ENCODE measurements at places on chromosomes 2 and 18. TPM values are rescaled to one million over a fixed set of nuclear protein-coding genes. Genes with fewer than 3 reads are reported as not detected.

- no peak for DNase-seq
These were observed 64.7 kb downstream of the EMILIN2 start for GRCh38 chr18:2911533-2911932.

DNA sequence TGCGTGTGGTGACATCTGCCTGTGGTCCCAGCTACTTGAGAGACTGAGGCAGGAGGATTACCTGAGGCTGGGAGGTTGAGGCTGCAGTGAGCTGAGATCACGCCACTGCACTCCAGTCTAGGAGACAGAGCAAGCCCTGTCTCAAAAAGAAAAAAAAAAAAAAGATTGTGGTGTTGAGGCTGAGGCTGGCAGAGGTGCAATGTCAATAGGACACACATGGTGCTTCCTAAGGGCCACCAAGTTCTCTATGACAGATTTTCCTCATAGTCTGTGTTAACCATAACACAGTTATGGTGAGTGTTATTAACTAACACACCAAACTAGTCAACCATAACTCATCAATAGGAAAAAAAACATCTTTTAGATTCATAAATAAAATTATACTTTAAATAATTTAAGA lies 494.4 kb downstream of the TMX3 start:
- no peak for DNase-seq

GRCh38 chr2:15761056-15761455 lies 169.4 kb downstream of the DDX1 start:
- DNase-seq, result no peak

- no peak for DNase-seq
These were observed 57.1 kb downstream of the PXDN start for GRCh38 chr2:1687254-1687653.

GRCh38 chr18:79612291-79613108 lies 67.1 kb upstream of the CTDP1 start:
- no peak for DNase-seq

DNA sequence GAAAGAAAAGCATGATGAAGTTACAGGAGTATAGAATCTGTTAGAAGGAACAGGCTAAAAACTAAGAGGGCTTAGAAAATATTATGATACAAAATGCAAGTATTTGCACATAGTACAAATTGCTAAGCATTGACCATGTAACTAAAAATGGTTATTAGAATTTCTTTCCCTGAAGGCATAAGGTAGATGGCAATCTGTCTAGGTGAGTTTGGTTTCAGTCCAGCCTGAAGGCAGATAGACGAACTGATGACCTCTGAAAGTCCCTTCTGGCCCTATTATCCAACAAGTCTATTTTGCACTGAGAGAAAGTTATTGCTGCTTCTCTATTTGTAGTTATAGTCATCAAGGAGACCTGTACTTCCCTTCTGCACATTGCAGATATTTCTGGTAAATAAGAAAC lies 663.5 kb downstream of the LRP1B start:
- DNase-seq, result no peak

DNA sequence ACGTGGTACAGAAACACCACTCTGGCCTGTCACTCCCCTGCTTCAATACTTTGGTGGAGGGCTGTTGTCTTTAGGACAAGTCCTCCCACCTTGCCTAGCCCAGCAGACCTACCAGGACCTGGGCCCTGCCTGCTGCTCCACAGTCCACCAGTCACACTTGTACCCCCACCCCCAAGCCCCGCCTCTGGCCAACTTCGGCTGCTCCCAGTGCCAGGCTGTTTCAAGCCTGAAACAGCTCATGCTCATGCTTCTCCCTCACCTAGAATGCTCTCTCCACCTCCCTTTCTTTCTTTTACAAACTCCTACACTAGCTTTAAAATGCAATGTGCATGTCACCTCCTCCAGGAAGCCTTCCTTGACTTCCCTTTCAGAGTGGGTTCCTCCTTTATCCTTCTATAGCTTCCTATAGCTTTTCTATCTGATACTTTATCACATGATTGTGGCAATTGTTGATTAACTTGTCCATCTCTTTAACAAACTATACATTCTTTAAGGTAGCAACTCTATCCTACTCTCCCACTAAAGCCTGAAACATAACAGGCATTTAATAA lies 4.8 kb upstream of the OXER1 start:
- DNase-seq, result no peak

GRCh38 chr2:199999166-199999565 lies 43.8 kb downstream of the MAIP1 start:
- DNase-seq, result no peak

GRCh38 chr2:143717536-143718168 lies 588.4 kb downstream of the ARHGAP15 start:
- no peak for DNase-seq

DNA sequence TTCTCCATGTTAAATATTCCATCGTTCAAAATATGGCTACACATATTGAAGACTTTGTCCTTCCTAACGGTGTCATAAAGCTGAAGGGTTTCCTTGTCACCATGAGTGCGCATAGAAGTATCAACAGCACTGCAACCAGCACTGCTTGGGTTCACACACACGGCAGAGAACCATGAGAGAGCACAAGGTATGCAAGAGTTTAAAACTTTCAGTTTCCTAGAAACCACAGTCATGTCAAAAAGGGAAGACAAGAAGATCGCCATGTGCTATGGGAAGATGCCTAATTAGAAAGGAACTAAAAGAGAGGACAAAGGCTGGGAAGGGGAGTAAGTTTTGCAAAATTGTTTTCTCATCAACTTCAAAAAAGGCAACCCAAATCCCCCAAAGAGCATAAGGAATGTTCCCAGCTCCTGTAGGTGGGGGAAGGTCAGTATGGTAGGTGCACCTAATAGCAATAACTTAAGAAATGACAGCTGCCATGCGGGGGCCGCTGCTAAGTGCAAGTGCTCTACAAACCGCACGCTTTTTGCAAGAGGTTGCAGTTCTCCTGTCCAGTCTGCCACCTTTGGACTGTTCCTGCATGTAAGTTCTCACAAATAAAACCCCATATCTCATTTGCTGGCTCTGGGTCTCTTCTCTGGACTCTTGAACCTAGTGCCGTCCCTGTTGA lies 136.8 kb downstream of the TMEM163 start:
- no peak for DNase-seq

DNA sequence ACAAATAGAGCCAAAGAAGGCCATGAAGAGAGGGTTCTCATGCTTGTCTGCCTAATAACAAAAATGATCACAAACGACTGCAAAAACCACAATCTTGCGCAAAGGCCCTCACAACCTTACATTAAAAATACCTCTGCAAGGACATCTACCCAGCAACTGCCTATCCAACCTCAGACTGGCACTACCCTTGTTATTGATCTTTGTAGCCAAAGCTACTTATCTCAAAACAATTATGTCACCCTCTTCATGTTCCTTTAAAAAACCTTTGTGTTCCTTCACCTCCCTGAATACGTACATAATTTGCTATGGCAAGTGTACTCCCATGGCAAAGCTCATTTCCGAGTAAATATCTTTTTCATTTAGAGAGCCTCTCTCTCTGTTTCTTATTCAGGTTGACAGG lies 44.1 kb downstream of the TMEM163 start:
- no peak for DNase-seq

GRCh38 chr2:138147796-138148195 lies 183.5 kb downstream of the HNMT start:
- DNase-seq, result no peak

- DNase-seq, result no peak
These were observed 8.8 kb downstream of the SLC39A6 start for GRCh38 chr18:36120297-36120696.

- no peak for DNase-seq
These were observed 159.4 kb downstream of the AGPS start for GRCh38 chr2:177551989-177552421.

DNA sequence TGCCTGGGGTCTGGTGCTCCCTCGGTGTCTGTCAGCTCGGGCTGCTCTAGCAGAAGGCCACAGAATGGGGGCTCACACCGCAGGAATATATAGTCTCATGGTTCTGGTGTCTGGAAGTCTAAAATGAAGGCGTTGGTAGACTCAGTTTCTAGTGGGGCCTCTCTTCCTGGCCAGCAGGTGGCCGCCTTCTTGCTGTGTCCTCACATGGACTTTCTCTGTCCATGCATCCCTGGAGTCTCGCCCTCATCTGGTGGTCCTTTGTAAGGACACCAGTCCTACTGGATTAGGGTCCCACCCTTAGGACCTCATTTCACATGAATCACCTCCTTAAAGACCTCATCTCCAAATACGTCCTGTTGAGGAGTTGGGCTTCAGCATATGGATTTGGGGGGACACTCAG lies 65.7 kb downstream of the RRM2 start:
- no peak for DNase-seq

DNA sequence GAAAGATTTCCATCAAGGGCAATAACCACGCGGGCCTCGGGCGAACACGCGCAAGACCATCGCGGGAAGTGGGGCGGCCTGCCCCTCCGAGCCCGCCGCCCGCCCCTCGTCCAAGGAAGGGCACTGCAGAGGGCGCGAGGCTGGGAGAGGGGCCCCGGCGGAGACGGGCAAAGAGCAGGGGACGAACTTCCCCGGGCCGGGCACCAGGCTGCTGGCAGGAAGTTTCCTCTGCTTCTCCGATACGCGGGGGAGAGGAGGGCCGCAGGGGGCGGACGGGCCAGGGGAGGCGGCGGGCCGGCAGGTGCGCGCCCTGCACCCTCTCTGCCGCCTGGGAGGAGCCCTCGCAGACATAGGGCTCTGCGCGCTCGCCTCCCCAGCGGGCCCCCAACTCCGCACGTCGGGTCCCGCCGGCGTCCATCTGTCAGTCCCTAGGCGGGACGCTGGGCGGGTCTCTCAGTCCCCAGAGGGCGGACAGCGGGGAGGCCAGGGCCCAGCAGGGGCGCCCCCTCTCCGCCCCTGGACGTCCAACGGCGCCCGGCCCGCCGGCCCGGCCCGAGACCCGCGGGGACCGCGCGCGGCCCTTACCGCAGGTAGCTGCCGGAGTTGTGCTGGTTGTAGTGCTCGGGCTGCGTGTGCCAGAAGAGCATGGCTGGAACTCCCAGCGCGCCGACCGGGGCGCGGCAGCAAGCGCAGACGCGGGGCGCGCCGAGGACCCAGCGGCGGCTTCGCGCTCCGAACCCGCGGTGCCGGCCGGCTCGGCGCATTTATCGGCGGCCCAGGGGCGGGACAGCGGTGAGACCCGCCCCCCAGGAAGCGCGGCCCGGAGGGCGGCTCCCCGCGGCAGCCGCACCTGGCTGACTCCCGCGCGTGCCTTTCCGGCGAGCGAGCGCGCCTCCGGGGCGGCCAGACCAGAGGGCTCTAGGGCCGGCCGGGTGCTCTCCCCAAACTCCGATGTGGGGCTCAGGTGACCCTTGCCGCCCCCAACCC lies at the start of gene TFCP2L1:
TSS of gene TFCP2L1 (minus strand) at position 740 of the 987 bp plus-strand sequence. CDS start at position 647, 93 bp downstream.
- DNase-seq, result no peak

- DNase-seq, result no peak
These were observed 4.5 kb upstream of the STON1 start for GRCh38 chr2:48525269-48525943.

- DNase-seq, result no peak
These were observed 86.4 kb downstream of the EML6 start for GRCh38 chr2:54809819-54810218.

DNA sequence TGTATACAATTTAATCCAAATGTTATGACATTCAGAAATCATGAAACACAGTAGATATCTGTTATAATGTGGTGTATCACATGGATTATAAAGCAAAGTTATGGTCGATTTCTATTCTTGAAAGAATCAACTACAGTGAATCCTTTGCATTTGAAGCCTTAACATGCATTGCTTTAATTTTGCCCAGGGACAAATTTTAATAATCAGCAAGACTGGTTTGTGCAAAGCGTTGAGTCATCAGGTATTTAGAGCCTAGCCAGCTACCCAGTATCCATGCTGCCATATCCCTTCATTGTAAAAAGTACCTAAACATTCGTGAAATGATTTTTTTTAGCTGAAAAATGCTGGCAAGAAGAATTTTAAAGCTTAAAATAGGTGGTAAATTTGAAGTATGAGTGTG lies 8.9 kb upstream of the SPDYA start:
- no peak for DNase-seq

DNA sequence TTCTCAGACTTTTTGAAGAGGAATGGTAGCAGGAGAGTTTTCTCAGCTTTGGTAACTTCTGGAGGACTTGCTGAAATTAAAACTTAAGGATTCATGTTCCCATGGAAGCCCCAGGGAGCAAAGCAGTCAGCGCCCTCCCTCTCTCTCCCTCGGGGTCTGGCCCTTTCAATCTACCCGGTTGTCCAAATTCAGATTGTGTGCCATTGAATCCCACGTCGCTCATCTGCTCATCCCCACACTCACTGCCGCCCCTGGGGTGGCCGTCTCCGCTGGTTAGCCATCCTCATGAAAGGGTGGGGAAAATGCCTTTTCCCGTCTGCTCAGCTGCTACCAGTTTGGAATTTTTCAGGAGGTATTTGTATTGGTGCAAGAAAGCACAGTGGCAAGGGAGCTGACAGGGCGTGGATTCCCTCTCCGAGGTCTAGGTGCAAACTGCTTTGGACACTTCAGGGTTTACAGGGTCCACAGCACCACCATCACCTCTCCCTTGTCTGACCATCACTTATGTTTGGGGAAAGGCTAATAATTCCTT lies 27.1 kb downstream of the MCFD2 start:
- DNase-seq, result no peak

DNA sequence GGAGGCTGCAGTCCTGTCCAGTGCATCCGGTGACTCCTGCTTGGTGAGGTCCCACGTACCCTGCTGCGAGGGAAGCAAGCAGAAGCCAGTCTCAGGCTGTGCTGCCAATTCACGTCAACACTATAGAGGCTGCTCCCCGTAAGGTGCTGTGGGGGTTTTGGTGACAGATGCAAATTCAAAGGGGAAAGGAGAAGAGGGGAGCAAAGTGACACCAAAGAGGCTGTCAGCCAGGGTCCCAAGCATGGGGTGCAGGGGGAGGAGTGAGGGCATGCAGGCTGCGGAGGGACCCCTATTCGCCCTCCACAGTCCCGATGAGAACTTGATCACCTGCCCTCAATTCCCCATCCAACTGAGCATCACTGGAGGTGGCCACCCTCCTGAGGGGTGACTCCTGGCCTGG lies 179.4 kb upstream of the HS6ST1 start:
- DNase-seq, result no peak

GRCh38 chr2:99420751-99421299 lies 69.0 kb downstream of the REV1 start:
- DNase-seq, result no peak

DNA sequence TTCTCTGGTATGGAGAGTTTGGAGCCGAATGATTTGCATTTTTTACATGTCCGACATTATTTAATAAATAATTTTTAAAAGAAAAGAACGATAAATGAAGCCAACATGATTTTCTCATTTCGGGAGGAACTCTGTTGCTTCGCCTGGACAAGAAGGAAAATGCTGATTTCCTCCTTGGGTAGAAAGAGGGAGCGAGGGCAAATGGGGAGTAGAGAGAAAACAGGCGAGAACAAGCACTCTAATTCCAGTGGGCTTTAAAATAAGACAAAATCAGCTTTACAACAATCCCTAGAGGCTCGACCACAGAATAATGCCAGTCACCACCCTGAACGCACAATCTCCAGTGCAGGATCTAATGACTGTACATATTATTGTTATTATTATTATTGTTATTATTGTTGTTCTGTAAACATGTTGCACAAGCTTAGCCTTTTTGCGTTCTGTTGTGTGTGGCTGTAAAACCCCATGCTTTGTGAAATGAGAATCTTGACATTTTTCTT lies 3.7 kb downstream of the DLX1 start:
- no peak for DNase-seq

The SPDYA gene
- total RNA-seq, result 2.2 TPM

The LRATD1 gene
- total RNA-seq, result not detected

The KDM3A gene
- total RNA-seq, result 140 TPM

The ITPRID2 gene
- 45.1 TPM for total RNA-seq

The ZNF804A gene
- not detected for total RNA-seq

The ZNF24 gene
- total RNA-seq, result 64.0 TPM

The IL1RL1 gene
- 0.19 TPM for total RNA-seq

The WNT10A gene
- total RNA-seq, result 4.1 TPM

The ANKRD36 gene
- 50.5 TPM for total RNA-seq

The APLF gene
- 4.4 TPM for total RNA-seq
